ENCODE measurements at places on chromosomes 11 and 22. TPM values are rescaled to one million over a fixed set of nuclear protein-coding genes. Genes with fewer than 3 reads are reported as not detected.

DNA sequence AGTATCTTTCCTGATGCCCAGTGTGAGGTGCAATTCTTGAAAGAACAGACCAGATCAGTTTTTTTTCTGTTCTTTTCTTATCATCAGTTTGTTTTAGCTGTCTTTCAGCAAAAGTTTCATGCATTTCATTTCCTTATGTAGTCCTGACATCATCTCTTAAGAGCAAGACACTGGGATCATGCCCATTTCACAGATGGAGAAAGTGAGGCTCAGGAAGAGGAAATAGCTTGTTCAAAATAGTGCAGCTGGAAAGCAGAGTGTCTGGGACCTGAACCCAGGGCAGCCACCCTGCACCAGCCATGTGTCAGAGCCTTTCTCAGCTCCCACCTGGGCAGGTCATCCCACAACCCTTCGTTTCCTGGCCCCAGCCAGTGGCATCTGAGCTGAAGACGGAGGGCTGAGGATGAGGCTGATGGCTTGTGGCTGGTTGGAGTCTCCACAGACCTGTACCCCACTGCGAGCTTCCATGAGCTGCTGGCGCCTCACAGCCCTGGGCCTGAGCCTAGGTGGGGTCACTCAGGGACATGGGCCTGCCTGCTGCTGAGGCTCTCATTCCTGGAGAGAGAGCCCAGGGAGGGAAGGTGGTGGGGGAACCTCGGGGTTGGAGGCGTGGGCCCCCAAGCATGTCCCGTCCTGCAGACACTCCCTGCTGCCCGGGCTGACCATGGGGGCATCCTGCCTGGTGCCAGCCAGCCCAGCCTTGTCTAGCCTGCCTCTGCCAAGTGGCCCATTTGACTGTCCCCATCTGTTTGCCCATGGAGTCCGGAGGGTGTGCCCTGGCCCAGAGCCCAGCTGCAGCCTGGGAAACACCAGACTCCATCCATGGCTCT, 61.8 kb downstream of the SMIM38 start:
- DNase-seq = no peak

Gene PRODH
- total RNA-seq = not detected

Gene CFAP68
- total RNA-seq = 49.7 TPM

GRCh38 chr11:8087185-8087584, 6.2 kb downstream of the TUB start:
- peak; percentile 25 for DNase-seq

GRCh38 chr11:15276621-15277020, 161.9 kb downstream of the INSC start:
- no peak for DNase-seq

DNA sequence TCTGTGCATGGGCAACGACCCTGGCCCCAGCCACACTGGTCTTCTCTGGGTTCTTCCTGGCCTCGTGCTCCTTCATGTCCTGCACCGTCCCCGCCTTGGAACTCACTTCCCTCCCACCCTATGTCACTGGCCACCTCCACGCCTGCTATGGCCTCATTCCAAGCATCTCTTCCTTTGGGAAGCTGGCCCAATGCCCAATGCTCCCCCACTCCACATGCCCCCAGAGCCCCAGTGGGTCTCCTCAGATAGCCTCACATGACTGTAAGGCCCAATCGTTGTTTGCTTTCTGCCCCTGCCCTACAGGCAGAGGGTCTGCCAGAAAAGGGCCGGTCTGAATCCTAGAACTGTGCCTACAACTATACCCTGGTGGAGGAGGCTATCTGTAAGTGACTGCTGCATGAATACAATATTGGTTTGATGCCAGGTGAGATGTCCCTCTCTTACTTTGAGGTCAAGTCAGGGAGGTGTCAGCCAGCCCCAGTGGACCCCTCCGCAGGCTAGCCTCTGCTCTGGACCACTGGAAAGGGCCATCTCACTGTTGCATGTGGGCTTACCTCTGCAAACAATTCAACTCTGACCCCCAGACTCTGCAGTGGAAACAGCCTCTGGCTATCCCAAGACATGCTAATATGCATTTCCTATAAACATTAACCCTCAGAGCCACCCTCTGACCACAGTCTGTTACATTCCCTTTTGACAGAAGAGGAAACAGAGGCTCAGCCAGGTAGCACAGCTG, 2.1 kb upstream of the GNAZ start:
- no peak for DNase-seq

GRCh38 chr11:108584973-108585372, 8.6 kb downstream of the EXPH5 start:
- DNase-seq = no peak

Gene BEST1
- 0.37 TPM for total RNA-seq

DNA sequence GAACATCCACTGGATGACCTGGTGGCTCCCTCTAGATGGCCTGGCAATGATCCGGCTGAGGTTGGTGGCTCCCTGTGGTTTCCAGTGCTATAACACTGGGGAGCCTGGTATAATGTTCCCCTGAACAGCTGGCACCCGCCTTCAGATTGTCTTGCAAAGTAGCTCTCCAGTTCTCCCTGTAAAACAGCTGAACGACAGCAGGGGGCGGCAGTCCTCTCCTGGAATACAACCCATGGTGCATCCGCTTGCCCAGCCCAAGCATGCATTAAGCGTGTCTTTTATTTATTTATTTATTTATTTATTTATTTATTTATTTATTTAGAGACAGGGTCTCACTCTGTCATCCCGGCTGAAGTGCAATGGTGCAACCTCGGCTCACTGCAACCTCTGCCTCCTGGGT, 258.9 kb downstream of the BUD13 start:
- peak; percentile 61 for DNase-seq

Gene MTFP1
- 54.6 TPM for total RNA-seq

DNA sequence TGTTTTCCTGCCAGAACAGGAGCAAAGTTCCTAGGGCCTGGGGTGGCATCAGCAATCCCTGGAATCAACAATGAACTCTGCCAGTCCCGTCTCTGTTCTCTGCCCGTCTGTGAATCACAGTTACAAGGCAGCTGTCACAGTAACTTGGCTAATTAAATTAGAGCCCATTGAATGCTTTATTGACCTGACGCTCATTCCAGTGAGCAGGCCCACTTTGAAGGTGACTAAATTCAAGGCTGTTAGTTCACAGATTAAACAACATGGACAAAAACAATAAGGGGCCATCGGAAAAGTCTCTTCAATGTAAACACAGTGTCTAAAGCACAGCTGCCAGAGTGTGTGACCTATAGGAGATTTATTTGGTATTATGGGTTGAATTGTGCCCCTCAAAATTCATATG, 17.7 kb upstream of the TMPRSS5 start:
- DNase-seq = no peak

GRCh38 chr11:128868841-128869671, 2.0 kb upstream of the KCNJ1 start:
- DNase-seq = peak; percentile 45

DNA sequence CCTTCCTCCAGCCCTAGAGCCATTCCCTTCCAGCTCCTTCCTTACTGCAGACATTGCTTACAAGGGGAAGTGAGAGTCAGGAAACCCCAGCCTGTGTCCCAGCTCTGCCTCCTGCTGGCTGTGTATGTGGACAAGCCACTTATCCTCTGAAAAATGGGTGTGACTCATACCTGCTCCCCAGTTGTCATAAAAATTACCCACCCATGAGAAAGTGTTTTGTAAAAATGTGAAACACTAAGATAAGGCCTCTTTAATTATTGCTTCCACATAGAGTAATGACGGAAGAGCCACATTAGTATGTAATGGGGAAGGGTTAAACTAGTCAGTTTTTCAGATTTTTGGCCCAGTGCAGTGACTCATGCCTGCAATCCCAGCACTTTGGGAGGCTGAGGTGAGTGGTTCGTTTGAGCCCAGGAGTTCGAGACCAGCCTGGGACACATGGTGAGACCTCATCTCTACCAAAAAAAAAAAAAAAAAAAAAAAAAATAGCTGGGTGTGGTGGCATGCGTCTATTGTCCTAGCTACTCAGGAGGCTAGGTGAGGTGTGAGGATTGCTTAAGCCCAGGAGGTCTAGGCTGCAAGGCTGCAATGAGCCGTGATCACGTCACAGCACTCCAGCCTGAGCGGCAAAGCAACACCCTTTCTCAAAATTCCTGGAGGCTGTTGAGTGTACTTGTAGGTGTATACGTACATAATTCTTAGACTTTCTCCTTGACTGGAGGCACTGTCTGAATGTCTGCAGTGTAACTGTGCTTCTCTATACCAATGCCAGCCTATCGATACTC, 84.9 kb downstream of the CTTN start:
- DNase-seq = no peak

DNA sequence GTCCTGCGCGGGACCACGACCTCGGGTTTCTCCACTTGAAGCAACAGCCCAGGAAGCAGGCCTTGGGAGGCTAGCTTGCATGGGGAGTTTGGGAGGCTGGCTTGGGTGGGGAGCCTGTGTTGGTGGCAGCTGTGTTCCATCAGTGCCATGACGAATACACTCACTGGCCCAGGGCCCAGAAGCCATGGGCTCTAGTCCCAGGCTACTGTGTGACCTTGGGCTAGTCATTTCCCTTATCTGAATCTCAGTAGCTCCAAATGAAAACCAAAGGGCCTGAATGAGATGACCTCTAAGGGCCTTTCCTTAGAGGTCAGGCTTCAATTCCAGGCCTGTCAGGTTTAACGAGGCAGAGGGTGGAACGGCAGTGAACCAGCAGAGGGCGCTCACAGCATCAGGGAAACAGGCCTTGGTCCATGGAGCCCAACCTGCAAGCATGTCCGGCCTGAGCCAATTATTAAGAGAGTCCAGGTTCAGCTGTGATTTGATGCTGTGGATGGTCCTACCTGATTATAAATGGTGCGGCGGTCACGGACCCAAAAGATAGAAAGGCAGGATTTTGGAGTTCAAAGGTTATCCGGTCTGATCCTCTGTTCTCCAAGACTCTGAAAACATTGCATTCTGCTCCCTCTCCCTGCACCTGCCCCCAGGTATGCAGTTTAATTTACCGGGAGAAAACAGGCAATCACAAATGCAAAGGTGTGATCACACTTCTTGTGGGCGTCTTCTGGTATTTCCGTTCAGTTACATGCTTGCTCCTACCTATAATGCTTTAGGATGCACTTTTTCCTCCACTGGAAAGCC, 15.9 kb downstream of the PTPN5 start:
- DNase-seq = peak; percentile 88

Gene SLC22A25
- not detected for total RNA-seq

Gene KRTAP5-11
- not detected for total RNA-seq

Gene UPK3A
- total RNA-seq = not detected

GRCh38 chr11:47918370-47918690, 62.0 kb upstream of the PTPRJ start:
- DNase-seq = no peak

DNA sequence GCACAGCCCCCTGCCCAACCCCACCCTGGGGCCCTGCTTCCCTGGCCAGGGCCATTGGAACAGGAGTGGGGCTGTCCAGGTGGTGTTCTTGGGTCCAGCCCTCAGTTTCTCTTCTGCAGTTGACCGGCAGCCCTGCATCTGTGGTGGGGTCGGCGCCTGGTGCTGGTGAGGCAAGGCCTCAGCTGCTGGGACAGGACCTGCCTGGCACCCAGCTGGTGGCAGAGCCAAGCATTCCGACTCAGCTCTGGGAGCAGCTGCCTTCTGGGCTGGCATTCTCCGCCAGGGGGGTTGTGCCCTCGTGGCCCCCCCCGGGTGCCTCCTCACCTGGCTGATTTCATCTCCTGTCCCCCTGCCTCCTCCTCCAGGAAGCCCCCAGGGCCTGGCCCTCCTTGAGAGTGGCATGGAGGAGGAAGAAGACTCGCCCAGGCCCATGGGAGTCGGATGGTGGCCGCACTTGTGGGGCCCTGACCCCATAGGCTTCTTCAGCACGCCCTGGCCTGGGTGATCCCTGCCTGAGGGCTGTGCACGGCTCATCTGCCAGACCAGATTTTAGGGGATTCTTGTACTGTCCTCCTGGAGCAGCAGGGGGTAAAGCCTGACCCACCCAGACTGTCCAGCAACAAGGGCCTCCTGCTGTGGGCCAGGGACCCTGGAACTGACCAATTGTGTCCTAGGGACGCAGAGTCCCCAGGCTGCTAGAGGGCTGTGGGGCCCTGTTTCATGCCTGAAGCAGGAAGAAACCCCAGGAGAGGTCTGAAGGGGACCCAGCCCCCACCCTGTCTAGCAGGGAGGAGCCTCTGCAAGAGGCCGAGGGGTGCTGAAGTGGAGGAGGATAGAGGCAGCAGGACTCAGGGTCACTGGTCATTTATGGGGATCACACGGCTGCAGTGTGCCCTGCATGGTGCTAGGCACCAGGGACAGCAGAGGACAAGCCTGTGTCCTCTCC, 11.6 kb downstream of the CD81 start:
- DNase-seq = no peak

Gene DTX4
- total RNA-seq = 0.07 TPM

Gene C11orf58
- 142 TPM for total RNA-seq

Gene TMEM135
- 25.5 TPM for total RNA-seq

Data from activated CD4-positive, alpha-beta T cell treated with anti-CD3 and anti-CD28 coated beads for 36 hours (primary cell).